HFFc6 (cell line): ENCODE measurements at places on chromosomes 6 and 20.

- H3K27ac ChIP-seq = no peak overlapping the region
- no peak overlapping the region for H3K4me3 ChIP-seq
- no peaks in the 10 kb centered on the region for H3K4me1 ChIP-seq
- DNase-seq = no peak
- H3K36me3 ChIP-seq = no peaks in the 10 kb centered on the region
Measured at GRCh38 chr6:2641044-2641725, 109.5 kb downstream of the MYLK4 start.

- no peak overlapping the region for H3K27ac ChIP-seq
- DNase-seq = no peak
- peaks cover 28% of the 10 kb centered on the region for H3K36me3 ChIP-seq
- peaks cover 40% of the 10 kb centered on the region for H3K4me1 ChIP-seq
Measured at GRCh38 chr6:155259204-155259603, 4.6 kb upstream of the CLDN20 start.

DNA sequence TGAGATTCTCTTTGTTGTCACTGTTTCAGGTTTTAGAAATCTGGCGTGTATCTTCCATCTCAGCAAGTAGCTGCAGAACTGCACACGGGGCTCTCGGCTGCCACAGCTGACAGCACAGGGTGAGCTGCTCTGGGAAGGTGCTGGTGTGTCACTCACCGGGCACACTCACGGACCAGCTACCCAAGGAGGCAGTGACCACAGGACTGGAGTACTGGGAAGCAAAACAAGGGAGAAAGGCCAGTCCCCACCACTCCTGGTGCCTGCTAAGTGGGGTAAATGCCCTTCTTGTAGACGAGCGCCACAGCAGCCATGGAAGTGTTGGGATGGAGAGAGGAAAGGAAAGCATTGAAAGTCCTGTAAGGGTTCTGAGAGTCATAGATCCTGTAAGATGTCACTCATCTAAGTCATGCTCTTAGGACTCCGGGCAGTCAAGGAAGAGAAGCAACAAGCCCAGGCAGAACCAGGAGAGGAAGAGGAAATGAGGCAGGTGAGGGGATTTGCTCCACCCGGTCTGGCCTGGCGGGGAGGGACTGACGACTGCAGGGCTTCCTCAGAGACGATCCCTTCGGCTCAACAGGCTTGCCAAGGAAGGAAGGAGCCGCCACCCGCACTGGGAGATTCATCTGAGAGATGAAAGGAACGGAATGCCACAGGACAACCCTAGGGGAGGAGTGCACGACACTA is 48.1 kb downstream of the PRDM1 start:
- peaks cover 3% of the 10 kb centered on the region; the same call in 1 of the 2 replicates for H3K36me3 ChIP-seq
- peaks cover 37% of the 10 kb centered on the region for H3K4me1 ChIP-seq
- H3K27ac ChIP-seq = peak overlapping the region; percentile 16; the same call in 1 of the 2 replicates
- no peaks in the 10 kb centered on the region for H3K27me3 ChIP-seq
- H3K4me3 ChIP-seq = no peak overlapping the region
- DNase-seq = no peak

GRCh38 chr6:15256538-15257271 is 10.8 kb downstream of the JARID2 start:
- no peak overlapping the region for H3K4me3 ChIP-seq
- H3K36me3 ChIP-seq = peaks cover 20% of the 10 kb centered on the region
- no peaks in the 10 kb centered on the region; the same call in 1 of the 2 replicates for H3K27me3 ChIP-seq
